CD8-positive, alpha-beta T cell (primary cell): ENCODE measurements at places on chromosomes 11 and 22. TPM values are rescaled to one million over a fixed set of nuclear protein-coding genes. Genes with fewer than 3 reads are reported as not detected.

Gene APLNR
- not detected for total RNA-seq

Gene CASP1
- 11.3 TPM for total RNA-seq

Gene CSF2RB
- 0.14 TPM for total RNA-seq

Gene POU2AF2
- total RNA-seq: not detected

Gene SCARF2
- total RNA-seq: 2.7 TPM

Gene PHOX2A
- not detected for total RNA-seq

Gene PPP6R3
- total RNA-seq: 114 TPM

Gene MS4A3
- total RNA-seq: not detected

Gene WT1
- not detected for total RNA-seq

Gene GPHA2
- not detected for total RNA-seq

Gene NXPE2
- total RNA-seq: not detected

Gene SULT4A1
- total RNA-seq: not detected
